Subcutaneous adipose tissue (tissue), 4 donors: ENCODE measurements at places on chromosomes 13 and 19. TPM values are rescaled to one million over a fixed set of nuclear protein-coding genes. Genes with fewer than 3 reads are reported as not detected.

Gene NOTCH3
- 55.1 TPM for total RNA-seq

Gene CPAMD8
- 75.5 TPM for total RNA-seq

Gene DACT3
- total RNA-seq: 0.22 TPM

Gene EDDM13
- 2.3 TPM for total RNA-seq

Gene RAB3A
- not detected for total RNA-seq

Gene NBEA
- 4.4 TPM for total RNA-seq

Gene NOVA2
- 0.68 TPM for total RNA-seq

Gene TMEM38A
- 6.0 TPM for total RNA-seq

Gene PROZ
- total RNA-seq: not detected

Gene VSTM1
- not detected for total RNA-seq

Gene MUC16
- total RNA-seq: not detected

Gene PEG3
- total RNA-seq: 12.7 TPM

Gene OR4F17
- not detected for total RNA-seq

Gene CAPN12
- total RNA-seq: 0.68 TPM

Gene DLL3
- not detected for total RNA-seq

Gene RHPN2
- total RNA-seq: 2.7 TPM

Gene FUT3
- not detected for total RNA-seq

Gene ZNF737
- 7.8 TPM for total RNA-seq

Gene PCCA
- 47.3 TPM for total RNA-seq

Gene ICAM4
- total RNA-seq: 1.1 TPM

Gene N4BP2L2
- 623 TPM for total RNA-seq

Gene FAM32A
- total RNA-seq: 65.7 TPM
